ENCODE measurements at places on chromosomes 13 and 19.

DNA sequence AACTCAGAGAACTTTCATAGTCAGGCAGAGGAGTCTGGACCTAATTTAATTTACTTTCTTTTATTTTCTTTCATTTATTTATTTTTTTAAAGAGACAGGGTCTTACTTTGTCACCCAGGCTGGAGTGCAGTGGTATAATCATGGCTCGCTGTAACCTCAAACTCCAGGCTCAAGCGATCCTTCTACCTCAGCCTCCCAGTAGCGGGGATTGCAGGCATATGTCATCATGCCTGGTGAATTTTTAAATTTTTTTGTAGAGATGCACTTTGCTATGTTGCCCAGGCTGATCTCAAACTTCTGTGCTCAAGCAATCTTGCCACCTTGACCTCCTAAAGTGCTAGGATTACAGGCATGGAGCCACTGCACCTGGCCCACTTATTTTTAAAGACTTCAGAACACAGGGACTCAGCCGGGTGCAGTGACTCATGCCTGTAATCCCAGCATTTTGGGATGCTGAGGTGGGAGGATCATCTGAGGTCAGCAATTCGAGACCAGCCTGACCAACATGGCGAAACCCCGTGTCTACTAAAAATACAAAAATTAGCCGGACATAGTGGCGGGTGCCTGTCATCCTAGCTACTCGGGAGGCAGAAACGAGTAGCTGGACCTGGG lies 50.6 kb downstream of the KLF5 start:
- DNase-seq: no peak

DNA sequence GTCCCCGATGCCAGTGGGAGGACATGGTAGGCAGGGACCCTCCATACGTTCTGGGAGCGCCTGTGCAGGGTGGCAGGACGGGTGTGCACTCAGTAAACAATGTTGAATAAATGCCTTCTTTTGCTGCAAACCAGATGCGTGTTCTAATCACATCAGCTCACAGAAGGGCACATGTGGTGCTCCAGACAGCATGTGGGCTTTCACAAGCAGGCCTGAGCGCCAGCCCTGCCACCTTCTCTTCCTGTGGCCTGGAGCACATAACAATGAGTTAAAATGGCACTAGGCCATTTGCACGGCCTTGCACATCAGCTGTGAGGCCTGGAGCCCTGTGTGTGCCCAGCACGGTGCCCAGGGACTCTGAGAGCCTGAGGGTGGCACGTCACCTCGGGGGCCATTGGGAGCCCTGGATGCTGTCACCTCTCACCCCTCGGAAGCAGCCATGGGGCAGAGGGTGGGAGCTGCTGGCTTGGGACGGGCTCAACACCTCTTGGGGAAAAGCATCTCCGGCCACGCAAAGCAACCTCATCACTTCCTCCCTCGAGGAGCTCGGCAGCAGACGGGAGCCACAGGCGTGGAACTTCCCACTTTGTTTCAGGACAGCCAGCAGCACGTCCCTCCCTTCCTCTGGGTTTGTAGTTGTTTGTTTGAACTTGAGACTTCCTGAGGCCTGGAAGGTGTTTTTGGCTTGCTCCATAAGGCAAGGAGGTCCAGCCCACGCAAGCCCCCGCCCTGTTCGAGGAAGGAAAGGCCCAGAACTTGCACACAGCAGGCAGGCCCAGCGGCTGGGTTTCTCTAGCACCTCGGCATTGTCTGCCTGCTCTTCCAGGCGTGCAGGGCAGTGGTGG lies 9.8 kb downstream of the MCF2L start:
- DNase-seq: no peak

DNA sequence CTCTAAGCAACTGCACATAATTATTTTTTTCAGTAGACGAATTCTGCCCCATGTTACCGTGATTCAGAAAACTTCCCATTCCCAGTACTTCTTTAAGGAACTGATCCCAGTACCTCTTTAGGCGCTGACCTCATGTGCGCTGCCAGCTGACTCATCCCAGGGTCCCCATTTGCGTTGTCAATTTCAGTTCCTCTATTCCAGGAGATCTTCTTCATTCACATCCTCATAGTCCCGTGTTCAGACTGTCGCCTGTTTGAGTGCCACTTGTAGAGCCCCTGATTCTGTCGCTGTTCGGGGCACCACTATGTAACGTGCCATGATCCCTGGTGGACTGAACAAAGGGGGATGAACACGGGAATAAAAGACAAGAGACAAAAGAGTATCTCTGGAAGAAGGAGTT lies 16.4 kb downstream of the FPR3 start:
- no peak for DNase-seq

- DNase-seq: no peak
These were observed 194.5 kb upstream of the UBL3 start for GRCh38 chr13:30044932-30045331.

GRCh38 chr13:28424541-28424940 lies 70.4 kb downstream of the FLT1 start:
- no peak for DNase-seq

DNA sequence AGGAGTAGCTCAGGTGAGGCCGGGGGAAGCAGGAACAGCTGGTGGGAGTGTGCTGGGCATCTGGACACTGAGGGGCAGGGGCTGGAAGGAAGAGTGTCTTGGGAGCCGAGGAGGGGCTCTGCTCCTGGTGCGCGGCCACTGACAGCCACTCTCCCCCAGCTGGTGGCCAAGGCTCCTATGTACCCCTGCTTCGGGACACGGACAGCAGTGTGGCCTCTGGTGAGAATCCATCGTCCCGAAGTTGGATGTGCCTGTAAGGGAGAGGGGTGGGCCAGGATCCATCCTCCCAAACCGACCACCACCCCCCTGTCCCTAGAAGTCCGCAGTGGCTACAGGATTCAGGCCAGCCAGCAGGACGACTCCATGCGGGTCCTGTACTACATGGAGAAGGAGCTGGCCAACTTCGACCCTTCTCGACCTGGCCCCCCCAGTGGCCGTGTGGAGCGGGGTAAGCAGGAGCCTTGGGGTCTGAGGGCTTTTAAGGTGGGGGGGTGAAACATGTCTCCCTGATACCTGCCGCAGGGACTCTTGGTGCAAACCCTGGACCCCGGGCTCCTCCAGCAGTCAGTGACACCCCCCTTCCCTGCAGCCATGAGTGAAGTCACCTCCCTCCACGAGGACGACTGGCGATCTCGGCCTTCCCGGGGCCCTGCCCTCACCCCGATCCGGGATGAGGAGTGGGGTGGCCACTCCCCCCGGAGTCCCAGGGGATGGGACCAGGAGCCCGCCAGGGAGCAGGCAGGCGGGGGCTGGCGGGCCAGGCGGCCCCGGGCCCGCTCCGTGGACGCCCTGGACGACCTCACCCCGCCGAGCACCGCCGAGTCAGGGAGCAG lies 2.0 kb upstream of the USF2 start:
- no peak for DNase-seq

DNA sequence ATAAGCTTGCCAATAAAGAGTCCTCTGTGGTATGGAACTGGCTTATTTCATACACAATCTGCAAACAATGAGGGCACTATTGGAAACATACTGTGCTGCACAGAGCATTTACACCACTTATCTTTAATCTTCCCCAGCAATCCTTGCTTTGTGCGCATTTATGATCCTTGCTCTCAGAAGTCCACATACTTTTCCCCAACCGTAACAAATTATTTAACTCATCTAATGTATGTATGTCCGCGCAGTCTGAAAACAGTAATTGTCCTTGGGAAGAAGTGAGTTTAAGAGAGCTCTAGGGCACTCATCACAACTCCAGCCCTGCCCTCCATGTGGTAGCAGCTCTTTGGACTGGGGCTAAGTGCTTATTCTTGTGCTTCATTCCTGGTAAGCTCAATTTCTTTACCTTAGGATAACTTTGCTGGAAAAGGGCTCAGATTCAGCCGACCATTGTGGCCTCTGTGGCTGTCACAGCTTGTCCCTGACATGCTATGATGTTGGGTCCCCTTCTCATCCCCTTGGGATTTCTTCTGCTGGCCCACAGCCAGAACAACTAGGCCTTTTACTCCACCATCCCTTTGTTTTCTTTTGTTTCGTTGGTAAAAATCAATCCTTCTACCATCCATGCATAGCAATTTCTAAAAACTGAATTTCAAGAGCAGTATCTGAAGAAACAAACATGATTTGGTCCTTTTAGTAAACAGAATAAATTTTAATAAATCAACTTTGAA lies 152.7 kb downstream of the TNFRSF19 start:
- no peak for DNase-seq

GRCh38 chr13:76499891-76500290 lies 386.3 kb downstream of the KCTD12 start:
- no peak for DNase-seq

DNA sequence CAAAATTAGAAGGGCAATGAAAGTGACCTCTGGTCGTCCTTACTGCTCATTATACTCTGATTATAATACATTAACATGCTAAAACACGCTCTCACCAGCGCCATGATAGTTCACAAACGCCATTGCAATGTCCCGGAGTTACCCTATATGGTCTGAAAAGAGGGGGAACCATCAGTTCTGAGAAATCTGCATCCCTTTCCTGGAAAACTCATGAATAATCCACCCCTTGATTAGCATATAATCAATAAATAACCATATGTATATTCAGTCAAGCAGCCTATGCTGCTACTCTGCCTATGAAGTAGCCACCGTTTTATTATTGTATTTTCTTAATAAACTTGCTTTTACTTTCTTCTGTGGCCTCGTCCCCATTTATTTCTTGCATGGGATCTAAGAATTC lies 24.6 kb upstream of the SLITRK6 start:
- no peak for DNase-seq

DNA sequence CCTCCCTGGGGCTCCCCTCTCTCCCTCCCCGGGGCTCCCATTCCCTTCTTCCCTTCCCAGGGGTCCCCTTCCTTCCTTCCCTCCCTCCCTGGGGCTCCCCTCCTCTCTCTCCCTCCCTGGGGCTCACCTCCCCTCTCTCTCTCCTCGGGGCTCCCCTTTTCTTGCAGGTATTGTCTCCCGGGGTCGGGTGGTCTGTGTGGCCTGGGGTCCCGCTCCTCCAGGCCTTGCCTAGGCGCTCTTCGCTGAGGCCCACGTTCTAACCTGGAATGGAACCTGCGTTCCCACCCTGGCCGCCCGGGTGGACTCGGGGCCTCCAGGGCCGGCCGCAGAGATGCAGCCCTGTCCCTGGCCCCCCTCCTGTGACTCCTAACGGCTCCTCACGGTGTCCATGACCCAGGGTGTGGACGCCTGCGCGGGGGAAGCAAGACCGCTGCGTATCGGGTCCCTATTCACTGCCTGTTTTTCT lies 940 bp upstream of the DCUN1D2 start:
- DNase-seq: no peak

DNA sequence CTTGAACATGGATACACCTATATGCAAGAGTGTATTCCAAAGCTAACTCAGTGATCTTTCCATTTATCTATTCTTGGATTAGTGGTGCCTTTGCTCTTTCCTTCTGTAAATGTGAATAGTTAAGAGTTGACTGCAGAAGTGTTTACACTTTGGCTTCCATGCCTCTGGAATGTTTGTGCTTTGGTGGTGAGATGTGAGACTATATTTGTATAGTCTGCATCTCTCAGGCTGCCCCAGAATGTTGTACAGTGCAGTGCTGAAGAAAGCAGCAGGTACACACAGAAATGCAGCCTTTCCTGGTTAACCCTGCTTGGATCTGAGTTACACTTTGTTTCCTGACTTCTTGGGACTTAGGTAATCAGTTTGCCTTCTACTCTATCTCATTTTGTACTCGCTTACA lies 90.2 kb downstream of the DNAJC15 start:
- no peak for DNase-seq

DNA sequence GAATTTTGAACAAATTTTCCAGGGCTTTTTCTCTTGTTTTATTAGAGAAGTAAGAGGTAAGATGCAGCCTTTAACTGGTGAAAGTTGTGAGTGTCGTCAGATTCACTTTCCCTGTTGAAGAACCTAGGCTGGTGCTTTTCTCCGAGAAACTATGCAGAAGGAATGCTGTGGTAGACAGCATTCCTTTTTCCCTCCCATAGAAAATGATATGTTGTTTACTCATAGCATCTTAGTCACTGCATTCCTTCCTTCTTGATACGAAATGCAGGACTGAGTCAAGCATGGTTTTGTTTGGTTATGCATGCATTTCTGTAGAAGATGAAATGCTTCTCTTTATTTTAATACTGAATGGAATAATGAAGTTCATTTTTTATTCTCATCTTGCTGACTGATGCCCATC lies 3.4 kb downstream of the ITGBL1 start:
- no peak for DNase-seq

DNA sequence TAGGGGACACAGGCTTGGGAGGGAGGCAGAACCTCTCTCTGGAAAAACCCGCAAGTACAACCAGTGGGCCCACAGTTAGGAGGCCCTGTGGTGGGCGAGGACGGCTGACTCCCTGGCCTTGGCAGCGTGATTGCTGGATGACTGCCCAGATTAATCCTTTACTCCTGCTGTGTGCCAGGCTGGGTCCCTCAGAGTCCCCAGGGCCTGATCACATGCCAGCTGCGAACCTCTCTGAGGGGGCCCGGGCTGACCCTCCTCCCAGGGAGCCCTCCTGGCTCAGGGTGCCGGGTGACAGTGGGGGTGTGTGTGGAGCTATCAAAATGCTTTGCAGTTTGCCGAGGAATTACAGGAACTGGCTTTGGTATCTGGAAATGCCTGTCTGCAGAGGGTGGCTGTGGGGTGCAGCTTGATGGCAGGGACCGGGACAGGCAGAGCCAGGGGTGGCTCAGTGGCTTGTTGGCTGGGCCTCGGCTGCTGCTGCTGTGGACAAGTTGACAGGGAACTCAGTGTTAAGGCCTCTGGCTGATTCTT lies 48.9 kb downstream of the DNM2 start:
- DNase-seq: no peak

- DNase-seq: no peak
These were observed 25.0 kb downstream of the LHFPL6 start for GRCh38 chr13:39577838-39578491.

- no peak for DNase-seq
These were observed 479.2 kb downstream of the LIG4 start for GRCh38 chr13:107736170-107736569.

DNA sequence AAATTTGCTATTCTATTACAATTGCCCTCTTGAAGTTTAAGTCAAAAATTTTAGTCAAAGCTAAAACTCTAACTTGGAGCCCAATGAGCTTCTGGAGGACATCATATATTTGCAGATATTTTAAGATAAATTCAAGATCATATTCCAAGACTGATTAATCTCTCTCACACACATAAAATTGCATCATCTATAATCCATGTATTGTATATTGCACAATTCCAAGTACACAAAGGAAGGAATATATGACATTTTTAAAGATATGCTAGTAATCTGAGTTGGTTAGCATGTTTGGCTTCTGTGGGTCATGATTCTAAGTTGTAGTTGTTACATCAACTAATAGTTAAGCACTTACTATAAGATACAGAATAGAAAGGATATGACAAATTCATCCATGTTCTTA lies 53.3 kb downstream of the KCNRG start:
- DNase-seq: no peak

DNA sequence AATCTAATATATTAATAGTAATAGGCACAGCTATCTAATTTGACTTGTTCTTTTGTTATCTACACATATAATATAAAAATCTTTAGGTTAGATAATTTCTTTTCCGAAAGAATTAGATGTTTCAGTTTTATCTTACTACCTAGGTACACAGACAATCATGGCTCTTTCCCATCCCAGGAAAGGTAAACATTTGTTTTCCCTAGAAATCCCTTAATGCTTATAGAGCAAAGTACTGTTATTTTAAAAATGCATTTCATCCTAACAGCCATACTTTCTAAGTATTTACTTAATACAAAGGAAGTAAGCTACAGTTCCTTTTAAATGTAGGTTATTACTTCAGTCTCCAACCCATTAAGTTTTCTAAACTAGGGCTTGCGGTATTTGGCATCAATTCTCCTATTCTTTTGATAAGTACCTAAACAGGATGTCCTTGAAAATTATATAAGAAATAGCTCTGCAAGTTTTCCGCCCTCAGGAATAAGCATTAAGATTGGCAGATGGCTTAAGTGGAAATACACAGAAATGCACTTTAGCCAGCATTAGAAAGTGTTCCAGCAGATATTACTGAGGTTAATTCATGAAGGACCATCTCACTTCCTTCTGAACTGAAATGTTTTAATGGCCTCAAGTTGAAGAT lies 616.2 kb upstream of the SPRY2 start:
- no peak for DNase-seq

All from hematopoietic multipotent progenitor cell (in vitro differentiated cells).